Effector memory CD4-positive, alpha-beta T cell (primary cell): ENCODE measurements at places on chromosomes 3 and 15.

DNA sequence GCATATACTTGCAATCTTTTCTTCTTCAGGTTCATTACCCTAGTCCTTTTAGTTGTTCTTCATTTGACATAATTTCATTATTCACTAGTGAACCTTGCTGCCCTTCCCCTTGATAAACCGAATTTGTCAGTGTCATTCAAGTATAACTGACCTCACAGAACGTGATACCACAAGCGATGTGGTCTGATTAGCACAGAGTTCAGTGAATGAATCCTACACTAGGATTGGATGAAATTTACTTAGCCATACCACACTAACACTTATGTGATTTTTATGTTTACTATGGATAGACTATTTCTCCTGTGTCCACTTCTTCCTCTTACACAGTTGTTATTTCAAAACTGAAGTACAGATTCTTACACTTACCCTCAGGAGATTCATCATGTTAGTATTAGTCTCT is 27.2 kb downstream of the CD86 start:
- H3K27ac ChIP-seq, result no peak overlapping the region
- no peaks in the 10 kb centered on the region for H3K4me1 ChIP-seq
- no peaks in the 10 kb centered on the region for H3K36me3 ChIP-seq
- H3K27me3 ChIP-seq, result no peaks in the 10 kb centered on the region
- H3K4me3 ChIP-seq, result no peak overlapping the region
- no peak for DNase-seq

GRCh38 chr15:69390575-69390974 is 23.6 kb upstream of the KIF23 start:
- no peak overlapping the region for H3K27ac ChIP-seq
- no peak overlapping the region for H3K4me3 ChIP-seq
- no peak for DNase-seq

DNA sequence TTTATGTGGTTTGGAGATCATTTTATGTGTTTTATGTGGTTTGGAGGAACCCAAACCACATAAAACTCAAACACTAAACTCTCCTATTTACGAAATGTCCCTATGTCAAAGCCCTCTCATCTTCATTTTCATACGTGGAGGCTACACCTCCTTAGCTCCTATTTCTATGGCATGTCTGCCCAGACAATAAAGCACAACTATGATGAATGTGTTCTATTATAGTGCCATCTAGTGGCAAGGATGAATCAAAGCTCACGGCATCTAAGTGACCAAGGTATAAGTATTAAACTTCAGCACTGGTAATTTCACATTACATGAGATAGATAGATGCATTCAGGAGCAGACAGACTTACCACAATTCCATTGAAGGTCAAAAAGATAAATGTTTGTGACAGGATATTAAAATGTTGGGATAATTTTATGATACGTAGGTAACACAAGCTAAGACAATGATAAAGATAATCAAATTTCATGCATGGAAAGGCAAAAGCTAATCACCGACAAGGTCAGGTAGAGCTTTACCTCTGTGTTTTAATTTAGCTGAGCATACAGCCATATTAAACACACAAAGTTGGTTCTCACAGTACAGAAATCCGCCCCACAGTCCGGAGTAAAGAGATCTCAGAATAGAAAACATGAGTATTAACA is 130.6 kb upstream of the FHIT start:
- DNase-seq, result no peak
- H3K4me3 ChIP-seq, result no peak overlapping the region
- no peaks in the 10 kb centered on the region for H3K4me1 ChIP-seq
- no peaks in the 10 kb centered on the region for H3K27me3 ChIP-seq

GRCh38 chr15:48421362-48421761 is 90.1 kb downstream of the DUT start:
- H3K36me3 ChIP-seq, result no peaks in the 10 kb centered on the region
- no peaks in the 10 kb centered on the region for H3K4me1 ChIP-seq
- H3K4me3 ChIP-seq, result no peak overlapping the region
- H3K27ac ChIP-seq, result no peak overlapping the region
